NCI-H2171 treated with DMSO at 0.1 percent for 48 hours (cell line): ENCODE measurements at places on chromosomes 12 and 14.

DNA sequence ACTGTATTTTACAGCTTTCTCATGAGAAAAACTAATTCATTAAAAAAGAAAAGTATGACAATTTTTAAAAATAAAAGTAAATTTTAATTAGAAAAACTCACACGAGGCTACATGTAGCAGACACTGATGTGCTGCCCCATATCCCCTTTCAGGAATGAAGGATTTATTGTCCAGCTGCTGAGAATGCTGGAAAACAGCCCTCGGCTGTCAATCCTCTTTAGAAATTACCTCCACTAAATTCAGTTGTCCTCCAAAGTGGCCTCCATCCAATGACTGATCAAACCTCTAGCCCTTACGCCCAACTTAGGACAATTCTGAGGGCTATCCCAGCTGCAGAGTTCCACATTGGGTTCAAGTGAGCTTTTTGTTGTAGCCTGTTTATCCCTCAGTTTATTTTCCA is 29.8 kb upstream of the AP4S1 start:
- DNase-seq: no peak

- peak; percentile 61 for DNase-seq
These were observed 267.3 kb upstream of the SRRM4 start for GRCh38 chr12:118714051-118714460.

DNA sequence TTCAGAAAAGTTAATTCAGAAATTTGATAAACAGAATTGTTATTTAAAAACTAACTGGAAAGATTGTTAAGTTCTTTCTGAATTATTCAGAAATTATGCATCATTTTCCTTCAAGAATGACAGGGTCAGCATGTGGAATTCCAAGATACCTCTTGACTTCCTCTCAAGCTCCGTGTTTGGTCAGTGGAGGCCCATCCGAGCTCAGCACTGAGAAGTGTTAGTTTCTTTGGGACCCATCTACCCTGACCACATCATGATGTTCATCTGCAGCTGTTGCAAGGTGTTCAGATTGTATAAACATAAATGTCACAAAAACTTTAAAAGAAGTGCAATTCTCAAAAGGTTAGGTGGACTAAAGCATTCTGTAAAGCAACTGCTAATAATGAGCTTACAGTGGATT is 33.7 kb downstream of the MDM2 start:
- DNase-seq: no peak

GRCh38 chr12:131323879-131324278 is 370.2 kb downstream of the ADGRD1 start:
- no peak for DNase-seq
